Stimulated activated CD8-positive, alpha-beta memory T cell treated with anti-CD3 and anti-CD28 coated beads, Interleukin-12 subunit alpha, Interleukin-12 subunit beta, amount 100 ng/mL, for 4 hours (primary cell): ENCODE measurements at places on chromosomes 5 and 9.

GRCh38 chr9:86454701-86455615 is 100.7 kb upstream of the TUT7 start:
- no peak for DNase-seq

GRCh38 chr9:129878291-129878690 is 43.0 kb downstream of the USP20 start:
- no peak for DNase-seq

DNA sequence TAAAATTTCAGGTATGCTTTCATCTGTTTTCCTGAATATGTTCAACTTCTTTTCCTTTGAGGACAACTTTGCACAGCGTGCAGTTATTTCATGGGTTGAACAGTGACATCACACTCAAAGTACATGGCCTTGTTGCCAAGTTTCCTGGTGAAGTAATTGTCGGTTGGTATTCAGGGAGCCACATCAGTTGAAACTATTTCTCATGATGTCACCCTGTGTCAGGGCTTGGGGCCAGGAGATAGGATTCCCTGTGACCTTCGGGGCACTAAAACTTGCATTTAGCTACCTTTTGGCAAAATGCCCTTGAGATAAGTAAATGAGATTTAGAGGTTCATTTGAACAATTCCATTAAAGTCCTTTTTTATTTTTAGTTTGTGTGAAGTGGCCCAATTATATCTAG is 383.9 kb downstream of the SH3GL2 start:
- no peak for DNase-seq

DNA sequence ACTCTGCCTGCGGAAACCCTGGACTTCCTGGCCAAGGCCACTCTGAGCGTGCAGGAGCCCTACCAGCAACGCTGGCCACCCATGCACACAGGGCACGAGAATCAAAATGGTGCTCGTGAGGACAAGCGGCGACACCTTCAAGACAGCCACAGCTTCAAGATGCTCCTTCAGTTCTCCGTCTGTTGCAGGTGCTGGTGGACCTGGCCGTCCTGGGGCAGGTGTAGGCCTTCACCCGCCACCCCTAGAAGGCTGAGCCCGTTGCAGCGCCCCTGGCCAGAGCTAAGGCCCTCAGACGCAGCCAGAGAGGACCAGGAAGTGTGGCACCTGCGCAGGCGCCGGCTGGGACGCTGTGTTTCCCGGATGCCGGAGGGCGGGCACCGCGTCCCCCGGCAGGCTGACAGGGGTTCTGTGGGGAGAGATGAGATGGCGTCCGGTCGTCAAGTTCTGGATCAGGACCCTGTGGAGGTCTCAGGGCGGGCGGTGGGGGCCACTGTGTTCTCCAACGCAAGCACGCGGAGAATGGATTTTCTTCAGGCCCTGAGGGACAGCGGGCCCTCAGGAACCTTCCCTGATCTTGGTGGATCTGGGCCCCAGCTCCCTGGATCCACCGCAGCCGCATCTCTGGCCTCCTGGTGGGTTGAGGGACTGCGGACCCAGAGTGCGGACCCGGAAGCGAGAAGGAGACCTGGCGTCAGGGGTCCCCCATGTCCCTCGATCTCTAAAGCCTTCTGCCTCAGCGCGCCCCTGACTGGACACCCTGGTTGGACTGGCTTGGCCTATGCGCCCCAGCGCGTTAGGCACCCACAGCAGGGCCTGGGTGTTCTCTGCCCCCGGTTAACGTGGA is 1770.8 kb upstream of the CDH9 start:
- no peak for DNase-seq

DNA sequence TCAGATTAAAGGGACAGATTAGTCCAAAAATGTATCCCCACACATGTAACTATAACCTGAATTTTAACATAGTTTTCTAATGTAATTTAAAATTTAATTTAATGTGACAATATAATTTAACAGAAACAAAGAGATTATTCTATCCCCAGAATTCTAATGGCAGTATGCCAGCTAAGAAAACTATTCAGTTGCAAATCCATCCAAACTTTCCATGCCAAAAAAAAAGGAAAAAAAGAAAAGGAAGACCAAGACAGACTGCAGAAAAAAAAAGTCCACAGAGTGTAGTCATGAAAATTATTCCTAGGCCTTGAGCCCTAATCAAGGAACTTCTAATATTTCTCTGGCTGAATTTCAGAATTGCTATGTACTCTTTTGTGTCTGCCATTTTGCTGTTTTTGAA is 217.6 kb downstream of the CDH18 start:
- DNase-seq, result no peak

DNA sequence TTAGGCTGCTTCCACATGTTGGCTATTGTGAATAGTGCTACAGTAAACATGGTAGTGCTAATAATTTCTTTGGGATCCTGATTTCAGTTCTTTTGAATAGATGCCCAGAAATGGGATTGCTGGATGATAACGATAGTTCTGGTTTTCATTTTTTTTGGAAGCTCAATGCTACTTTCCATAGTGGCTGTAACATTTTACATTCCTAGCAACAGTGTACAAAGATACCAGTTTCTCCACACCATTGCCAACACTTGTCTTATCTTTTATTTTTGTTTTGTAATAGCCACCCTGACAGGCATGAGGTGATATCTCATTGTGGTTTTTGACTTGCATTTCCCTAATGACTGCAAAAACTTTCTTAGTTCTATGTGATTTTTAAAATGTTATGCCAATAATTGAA is 68.8 kb upstream of the LRRC70 start:
- no peak for DNase-seq

GRCh38 chr5:114097570-114097969 is 264.3 kb upstream of the KCNN2 start:
- DNase-seq, result no peak

DNA sequence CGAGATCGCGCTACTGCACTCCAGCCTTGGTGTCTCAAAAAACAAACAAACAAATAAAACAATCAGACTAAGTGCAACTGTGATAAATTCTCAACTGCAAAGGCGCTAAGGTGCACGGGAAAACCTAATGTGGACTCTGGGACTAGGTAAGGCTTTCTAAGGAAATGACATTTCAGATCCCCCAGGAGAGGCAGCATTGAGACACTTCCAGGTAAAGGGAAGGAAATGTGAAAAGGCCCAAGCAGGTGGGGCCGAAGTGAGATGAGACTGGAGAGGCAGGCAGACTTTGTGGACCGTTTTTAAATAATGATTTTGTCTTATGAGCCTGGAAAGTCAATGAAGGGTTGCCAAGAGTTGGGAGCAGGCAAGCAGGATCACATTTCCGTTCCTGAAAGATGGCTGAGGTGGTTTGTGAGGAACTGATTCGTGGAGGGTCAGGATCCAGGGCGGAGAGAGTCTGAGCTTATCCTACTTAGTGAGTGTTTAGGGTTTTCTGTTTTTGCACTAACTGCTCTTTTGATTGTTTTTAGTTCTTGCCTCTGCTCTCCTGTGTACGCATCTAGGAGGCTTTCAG is 2.0 kb upstream of the APBA1 start:
- DNase-seq, result no peak

DNA sequence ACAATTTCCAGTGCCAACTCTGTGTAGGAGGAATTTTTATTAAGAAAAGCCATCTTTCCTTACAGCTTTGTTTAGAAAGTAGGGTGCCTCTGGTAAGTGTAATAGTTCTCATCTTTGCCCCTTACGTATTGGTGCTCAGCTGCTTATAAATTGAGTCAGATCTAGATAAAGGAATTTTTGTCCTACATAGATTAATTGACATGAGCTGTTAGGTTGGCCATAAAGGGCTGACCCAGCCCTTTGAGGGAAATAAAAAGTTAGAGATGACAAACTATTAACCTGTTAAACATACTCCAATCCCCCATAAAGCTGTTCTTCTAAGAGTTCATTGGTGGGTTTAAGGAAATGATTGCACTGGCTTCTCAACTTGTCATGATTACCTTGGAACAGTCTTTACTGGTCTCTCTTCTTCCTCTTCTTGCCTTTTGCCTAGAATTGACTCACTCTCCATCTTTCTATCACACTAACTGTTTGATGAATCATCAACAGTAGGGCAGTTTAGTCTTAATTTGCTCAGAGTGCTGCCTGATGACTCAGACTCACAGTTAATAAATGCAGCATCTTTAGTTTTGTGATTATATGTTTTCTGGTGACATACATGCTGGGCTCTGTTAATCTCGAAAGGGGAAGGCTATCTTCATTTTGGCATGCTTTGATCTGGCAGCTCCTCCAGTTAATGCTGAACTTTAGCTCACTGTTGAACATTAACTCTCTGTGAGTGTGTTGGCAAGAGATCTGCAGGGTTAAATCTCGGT is 51.7 kb downstream of the ARHGAP26 start:
- DNase-seq, result no peak

- DNase-seq, result no peak
Measured at GRCh38 chr9:135747311-135747710, 45.3 kb downstream of the KCNT1 start.

- DNase-seq, result no peak
Measured at GRCh38 chr5:175826980-175827379, 44.4 kb upstream of the CPLX2 start.

- DNase-seq, result no peak
Measured at GRCh38 chr9:83423815-83424707, 114.1 kb downstream of the FRMD3 start.

DNA sequence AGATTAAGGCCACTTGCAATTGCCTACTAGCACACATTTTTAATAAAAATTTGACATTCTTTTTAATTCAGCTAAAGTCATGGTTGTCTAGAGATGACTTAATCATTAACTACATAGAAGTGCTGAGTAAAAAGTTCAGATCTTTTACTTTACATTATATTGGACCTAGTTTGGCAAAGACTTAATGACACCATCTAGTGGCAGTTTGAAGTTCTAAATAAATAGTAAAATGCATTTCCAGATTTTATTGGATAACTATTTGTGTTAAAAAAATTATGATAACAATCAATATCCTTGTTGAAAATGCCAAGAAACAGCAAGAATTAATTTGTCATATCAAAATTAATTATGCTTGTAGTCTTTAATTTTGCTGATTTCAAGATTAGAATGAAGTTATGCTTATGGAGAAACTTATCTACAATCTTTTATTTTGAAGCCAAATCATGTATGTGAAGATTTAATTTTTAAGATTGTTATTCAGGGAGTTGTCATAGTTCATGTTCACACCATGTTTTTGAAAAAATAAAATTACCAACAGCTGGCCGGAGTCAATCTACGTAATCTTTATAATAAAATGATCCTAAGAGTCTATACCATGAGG is 69.6 kb upstream of the PJA2 start:
- DNase-seq, result no peak

DNA sequence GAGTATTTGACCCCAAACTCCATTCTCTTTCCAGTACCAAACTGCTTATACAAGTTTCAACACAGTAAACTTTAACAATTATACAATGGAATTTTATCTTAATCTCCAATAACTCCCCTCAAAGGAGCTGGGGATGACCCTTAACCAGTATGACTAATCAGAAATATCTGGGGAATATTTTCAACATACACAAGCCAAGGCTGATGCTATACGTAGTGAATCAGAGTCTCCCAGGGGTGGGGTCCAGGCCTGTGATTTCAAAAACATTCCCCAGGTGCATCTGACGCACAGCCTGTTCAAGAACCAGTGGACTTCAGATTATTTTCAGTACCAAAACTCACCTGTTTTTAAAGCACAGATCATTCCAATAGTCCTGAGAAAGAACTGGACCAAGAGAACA is 11.8 kb upstream of the SEMA5A start:
- DNase-seq, result no peak

DNA sequence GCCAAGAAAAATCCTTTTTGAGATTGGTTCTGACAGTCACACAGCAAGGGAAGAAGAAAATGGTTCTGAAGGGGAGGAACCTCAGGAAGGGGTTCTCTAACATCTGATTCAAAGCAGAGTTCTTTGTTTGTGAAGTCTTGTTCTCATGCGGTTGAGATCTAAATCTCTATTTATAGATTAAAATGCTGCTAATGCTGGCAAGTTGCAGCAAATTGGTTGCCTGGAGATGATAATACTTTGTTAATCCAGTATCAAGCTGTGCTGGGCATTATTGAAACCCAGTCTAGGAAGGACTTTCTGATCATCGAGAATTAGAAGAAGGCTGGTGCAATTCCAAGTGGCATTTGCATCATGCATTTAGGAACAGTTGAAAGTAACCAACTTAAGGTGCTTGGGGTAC is 34.0 kb upstream of the SLC28A3 start:
- no peak for DNase-seq

DNA sequence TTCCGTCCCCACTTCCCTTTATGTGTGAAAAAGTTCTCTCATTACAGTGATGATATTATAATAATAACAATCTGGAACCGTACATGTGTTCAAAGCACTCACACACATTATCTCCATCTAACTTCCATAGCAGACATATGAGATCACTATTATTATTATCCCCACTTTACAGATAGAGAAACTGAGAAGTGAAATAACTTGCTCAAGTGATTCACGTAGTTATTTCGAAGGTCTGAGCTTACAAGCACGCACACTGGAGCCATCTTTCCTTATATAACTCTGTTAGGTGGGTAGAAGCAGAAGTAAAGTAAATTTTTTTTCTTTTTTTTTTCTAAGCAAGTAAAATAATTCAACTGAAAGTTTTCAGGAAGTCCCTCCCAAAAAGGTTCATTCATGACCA is 62.9 kb upstream of the PTGER4 start:
- DNase-seq, result no peak

DNA sequence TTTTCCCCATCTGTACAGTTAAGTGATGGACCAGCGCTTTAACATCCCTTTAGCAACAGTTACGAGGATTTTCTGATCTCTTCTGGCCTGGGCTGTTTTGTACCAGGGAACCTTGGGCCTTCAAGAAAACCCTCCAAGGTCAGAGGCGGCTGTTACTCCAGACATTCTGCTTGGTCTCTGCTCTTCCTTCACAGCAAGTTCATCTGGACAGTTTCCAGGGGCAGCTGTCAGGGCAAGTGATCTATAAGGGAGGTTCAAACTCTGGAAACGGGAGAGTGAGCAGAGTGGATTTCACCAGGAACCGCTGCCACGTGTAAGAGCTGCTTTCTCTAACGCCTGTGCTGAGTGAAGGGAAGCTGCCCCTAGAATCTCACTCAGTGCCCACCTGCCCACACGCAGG is 36.7 kb downstream of the ZNF618 start:
- DNase-seq, result no peak

GRCh38 chr9:71895117-71895516 is 15.9 kb downstream of the ABHD17B start:
- DNase-seq, result no peak

DNA sequence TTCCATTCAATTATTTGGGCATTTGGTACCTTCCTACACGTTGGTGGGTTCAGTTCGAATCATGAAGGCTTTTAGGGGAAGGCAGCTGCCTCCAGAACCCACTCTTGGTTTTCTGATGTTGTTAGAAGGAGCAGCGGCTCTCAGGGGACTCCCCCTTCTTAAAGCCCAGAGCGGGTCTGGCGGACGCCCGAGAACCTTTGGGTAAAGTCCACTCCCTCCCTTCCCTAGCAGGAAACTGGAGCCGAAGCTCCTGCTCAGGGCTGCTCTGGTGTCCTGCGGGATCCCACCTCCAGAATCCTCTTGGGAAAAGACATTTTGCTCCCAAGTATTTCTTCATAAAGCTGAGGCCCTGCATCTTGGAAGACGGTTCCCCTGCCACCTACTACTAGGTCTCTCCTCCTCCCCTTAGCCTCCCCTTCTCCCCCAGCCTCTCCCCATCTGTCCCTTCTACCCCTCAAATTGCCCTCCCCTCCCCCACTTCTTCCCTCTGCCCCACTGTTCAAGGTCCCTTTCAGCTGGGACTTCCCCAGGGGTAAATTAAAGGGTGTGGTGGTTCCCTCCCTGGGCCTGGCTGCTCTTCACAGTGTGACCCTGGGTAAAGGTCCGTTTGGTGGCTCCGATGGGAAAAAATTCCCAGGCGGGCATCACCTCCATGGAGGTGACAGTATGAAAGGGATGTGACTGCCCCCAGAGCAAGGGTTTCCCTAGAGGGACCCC is 9.3 kb downstream of the IRX4 start:
- DNase-seq, result no peak
